ENCODE measurements at places on chromosomes 6 and 20.

- peak; percentile 16 for DNase-seq
Measured at GRCh38 chr6:146574211-146574610, 24.6 kb upstream of the ADGB start.

- peak; percentile 66 for DNase-seq
Measured at GRCh38 chr6:125392682-125393081, 90.9 kb upstream of the HDDC2 start.

DNA sequence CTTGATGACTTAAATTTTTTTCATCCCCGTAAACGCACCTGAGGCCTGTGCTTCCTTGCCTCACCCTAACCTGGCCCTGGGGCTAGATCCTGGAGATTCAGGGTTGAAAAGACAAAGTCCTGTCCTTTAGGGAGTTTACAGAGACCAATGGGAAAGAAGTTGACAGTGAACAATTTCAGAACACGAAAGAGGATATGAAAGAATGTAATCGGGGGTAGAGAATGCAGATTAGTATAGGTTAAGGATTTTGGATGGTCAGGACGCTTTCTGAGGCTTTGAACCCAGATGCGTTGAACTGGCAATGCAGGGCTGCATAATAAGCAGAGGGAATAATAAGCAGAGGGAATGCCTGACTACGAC, 1.7 kb upstream of the FBXO5 start:
- peak; percentile 72 for DNase-seq

- DNase-seq = peak; percentile 31
Measured at GRCh38 chr6:169831450-169832246, 80.2 kb downstream of the ERMARD start.

DNA sequence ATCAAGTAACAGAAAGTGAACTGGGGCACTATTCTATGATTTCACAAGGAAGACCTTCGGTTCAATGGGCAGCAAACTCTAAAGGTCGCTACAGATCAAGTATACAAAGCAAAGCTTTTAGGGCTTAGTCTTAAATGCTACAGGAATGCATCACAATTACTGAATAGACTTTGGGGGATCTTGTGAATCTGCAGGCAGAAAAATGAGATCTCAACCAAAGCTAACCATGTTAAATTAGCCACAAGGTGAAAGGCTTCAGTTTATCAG, 98.0 kb upstream of the TMEM30A start:
- DNase-seq = no peak

- no peak for DNase-seq
Measured at GRCh38 chr20:54995011-54995410, 519.6 kb downstream of the DOK5 start.

GRCh38 chr6:34657307-34657978, 39.1 kb downstream of the ILRUN start:
- peak; percentile 12 for DNase-seq

GRCh38 chr6:163897030-163897429, 482.5 kb downstream of the QKI start:
- DNase-seq = no peak

GRCh38 chr6:54204921-54205591, 93.8 kb downstream of the MLIP start:
- no peak for DNase-seq

DNA sequence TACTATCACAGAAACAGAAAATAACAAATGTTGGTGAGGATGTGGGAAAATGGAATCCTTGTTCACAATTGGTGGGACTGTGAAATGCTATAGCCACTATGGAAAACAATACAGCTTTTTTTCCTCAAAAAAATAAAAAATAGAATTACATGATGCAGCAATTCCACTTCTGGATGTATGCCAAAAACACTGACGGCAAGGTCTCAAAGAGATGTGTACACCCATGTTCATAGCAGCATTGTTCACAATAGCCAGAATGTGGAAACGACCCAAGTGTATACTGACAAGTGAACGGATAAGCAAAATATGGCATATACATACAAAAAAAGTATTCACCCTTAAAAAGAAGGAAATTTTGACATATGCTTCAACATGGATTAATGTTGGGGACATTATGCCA, 213.4 kb downstream of the KHDC1L start:
- no peak for DNase-seq

DNA sequence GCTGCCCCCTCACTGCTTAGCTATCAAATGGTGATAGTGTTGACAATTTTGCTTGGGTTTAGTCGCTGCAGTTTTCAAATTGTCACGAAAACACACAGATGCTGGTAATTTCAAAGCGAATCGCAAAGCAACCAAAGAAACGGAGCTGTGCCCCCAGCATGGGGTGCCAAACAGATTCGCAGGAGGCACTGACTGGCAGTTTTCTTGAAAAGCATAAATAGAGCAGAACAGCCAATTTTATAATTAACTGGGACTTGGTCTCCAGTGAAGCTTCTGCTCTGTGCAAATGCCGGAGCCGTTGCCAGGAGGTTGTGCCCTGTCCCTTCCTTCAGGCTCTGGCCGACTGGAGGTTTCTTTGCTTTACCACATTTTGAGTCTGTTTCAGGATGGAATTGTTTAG, 18.8 kb downstream of the ARHGAP40 start:
- DNase-seq = no peak

GRCh38 chr6:31125586-31126363, 5.5 kb upstream of the CDSN start:
- DNase-seq = no peak

- DNase-seq = no peak
Measured at GRCh38 chr20:57662456-57663240, 42.4 kb upstream of the ZBP1 start.

DNA sequence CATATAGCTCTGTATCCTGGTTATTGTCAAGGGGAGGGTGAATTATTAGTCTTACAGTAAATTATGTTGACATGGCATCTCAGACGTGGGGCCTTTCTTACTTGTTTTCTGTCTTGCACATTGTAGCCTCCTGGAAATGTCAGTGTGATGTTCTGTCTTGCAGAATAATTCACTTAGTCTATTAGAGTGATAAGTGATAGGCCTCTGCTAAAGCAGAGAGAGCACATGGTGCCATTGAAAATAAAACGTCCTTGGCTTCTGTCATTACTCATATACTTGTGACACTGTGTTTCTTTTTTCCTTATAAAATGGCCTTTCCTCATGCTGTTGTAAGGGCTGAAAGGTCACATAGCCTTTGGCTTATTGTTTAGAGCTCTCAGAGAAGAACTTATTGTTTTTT, 531.0 kb downstream of the EPM2A start:
- DNase-seq = no peak

- DNase-seq = no peak
Measured at GRCh38 chr20:62117658-62118057, 4.6 kb upstream of the LSM14B start.

DNA sequence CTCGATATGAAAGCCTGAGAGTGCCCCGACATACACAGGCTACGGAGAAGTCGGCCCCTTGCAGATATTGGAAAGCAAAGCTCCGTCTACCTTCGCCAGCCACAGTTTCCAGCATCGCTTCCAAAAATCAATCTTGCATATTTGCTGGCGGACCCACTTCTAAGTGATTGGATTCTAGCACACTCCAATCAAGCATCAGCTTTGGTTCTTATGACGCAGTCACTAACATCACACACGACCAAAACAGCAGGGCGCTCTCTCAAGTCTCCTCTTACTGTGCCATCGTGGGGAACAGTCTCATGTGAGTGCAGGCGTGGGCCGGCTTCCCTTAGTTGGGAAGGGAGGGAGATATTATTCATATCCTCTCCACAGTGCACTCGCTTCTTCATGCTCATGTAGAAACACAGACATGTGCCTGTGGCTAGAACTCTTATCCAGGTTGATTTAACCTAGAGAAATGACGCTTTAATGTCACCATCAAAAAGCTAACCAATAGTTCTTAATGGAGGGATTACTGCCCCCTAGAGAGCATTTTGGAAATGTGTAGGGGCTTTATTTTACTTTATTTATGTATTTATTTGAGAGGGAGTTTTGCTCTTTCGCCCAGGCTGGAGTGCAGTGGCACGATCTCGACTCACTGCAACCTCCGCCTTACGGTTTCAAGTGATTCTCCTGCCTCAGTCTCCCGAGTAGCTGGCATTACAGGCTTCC, 229.8 kb downstream of the SOD2 start:
- no peak for DNase-seq

DNA sequence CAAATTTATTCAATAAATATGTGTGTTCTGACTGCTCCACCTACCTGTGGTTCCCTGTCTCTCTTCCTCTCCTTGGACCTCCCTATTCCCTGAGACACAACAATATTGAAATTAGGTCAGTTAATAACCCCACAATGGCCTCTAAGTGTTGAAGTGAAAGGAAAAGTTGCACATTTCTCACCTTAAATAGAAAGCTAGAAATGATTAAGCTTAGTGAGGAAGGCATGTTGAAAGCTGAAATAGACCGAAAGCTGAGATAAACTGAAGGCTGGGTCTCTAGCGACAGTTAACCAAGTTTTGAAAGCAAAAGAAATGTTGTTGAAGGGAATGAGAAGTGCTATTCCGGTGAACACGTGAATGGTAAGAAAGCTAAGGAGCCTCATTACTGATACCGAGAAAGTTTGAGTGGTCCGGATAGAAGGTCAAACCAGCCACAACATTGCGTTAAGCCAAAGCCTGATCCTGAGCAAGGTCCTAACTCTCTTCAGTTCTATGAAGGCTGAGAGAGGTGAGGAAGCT, 34.1 kb downstream of the UST start:
- DNase-seq = no peak

DNA sequence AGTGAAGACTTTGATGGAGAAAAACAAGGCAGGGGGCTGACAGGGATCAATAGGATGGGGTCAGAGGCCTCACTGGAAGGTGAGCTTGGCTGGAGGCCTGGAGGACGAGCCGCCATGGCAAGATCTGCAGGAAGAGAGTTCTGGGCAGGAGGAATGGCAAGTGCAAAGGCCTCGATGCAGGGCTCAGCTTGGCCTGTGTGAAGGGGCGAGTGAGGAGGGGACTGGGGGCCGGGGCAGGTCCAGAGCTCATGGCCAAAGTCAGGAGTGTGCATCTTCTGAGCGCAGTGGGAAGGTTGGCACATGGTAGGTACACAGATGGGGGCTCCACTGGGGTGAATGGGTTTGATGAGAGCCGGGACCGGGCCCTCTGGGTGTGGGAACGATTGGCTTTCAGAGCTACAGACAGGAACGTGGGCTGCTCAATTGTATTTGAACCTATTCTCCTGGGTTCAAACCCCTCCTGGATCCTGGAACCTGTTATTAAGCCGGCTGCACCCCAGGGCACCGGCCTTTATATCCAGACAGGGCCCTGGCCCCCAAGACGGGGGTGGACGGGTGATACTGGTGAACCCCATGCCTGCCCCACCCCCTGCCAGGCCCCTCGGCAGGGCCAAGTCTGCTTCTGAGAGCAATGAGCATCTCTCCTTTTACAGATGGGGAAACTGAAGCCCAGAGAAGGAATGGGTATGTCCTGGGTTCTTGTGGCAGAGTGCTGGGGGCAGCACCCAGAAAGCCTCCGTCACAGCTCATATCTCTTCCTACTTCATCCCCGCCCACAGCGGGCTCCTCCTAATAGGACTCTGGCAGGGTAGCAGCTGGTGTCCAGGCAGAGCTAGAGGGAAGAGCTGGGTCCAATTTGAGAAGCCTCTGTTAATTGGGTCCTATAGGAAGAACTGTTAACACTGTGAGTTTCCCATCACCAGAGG, 106.1 kb downstream of the CEBPB start:
- DNase-seq = no peak

DNA sequence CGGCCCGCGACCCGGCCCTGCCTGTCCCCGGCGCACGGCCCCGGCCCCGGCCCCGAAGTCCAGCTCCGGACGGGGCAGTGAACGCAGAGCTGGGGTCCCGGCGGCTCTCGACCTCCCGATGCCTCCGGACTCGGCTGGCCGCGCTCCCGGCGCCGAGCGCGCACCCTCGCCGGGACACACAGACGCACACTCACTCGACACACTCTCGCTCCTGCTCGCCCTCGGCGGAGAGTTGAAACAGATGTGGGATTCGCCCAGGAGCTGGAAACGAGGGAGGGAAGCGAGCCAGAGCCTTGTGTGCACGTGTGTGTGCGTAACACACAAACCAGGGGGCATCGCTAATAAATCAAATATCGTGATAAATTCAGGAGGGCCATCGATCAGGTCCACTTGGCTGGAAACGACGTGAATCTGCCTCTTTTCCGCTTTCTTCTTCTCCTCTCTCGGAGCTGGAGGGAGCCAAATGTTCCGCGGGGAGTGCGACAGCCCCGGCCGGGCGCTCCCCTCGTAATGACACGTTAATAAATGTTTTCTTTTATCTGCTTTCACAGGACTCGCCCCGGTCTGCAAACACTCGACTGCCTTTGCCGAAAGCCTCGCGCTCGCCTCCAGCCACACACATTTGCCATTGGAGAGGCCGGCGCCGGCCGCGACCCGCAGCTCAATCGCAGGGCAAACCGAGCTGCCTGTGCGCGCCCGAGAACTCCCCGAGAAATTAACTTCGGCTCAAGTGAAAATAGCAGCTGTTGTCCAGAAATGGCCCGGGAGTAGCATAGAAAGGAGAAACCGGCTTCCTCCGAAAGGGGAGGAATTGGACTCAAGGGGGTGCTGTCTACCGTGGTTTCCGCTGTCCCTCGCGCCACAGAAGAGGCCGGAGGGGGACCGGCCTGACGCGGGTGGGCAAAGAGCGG, 828 bp upstream of the SULF2 start:
- peak; percentile 58 for DNase-seq

DNA sequence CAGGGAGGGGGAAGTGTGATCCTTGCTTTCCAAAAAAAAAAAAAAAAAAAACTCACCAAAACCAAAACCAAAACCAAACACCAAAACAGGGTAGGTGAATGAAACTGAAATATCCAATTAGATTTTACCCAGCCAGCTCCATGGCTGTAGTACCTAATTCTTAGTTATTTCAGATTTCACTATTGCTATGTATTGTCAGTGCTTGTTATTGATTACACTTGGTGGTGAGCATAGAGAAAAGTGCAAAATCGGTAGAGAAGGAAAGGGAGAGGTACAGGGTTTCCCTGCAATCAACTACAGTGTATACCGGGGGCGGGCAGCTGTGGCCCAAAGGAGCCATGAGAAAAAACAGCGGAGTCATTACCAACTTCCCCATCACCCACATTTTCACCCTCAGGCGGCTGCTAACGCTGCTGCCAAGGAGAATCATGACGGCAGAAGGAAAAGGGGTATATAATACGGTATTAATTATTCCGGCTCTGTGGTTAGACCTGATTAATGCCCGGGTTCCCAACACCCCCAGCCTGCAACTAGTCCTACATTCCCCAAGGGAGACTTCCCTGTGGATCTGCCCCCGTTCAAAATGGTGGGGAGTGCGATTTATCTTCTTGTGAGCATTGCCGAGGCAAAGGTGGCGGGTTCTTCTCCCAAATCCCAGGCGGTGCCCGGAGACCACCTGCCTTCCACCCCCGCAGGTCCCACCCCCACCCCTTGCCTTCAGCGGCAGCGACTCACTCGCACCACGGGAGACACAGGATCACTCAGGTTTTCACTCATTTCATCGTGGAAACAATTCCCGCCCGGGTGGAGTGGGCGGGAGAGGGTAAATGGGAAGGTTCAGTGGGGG, at the start of gene C6orf62:
C6orf62 (minus strand) TSS at position 30 of the 847 bp plus-strand sequence. CDS start 486 bp downstream, outside the sequence.
- peak; percentile 52 for DNase-seq

GRCh38 chr6:95431637-95432228, 145.6 kb upstream of the MANEA start:
- no peak for DNase-seq

Data from MV-4-11 (cell line).